ENCODE measurements at places on chromosomes 4 and X.

DNA sequence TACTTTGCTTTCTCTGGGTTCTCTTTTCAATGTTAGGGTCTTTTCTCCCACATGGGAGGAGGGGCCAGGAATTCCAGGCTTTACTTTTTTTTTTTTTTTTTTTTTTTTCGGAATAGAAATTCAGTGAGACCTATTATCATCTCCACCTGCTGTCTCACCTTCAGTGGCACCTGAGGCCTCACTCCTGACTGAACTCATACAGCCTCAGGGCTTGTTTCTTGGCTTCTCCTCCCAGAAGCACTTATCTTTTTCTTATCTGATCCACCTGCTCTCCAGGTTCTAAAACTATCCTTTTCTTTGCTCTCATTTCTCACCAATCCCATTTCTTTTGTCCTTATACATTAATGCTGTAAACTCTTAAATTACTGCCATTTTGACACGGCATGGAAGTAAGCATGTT is 117.3 kb upstream of the PPP3CA start:
- DNase-seq = no peak

- DNase-seq = no peak
Observed at GRCh38 chr4:118173956-118174725, 139.9 kb downstream of the NDST3 start.

DNA sequence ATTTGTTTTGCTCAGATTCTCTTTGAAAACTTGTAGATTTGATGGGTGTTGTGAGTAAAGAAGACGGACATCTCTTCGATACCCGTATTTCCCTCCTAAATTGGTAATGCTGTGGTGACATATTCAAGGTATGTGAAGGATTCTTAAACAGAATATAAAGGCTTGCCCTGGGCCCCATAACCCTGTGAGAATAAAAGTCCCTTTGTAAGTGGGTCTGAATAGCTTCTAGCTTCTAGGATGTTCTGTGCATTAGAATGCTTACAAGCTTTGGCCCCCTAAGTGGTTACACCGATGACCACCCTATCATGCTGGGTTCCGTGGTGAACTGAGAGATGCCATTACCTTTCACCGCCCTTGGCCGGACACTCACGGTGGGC is 574 bp upstream of the MOB1B start:
- DNase-seq = no peak

- no peak for DNase-seq
Observed at GRCh38 chrX:55008571-55009358, 8.6 kb downstream of the APEX2 start.

DNA sequence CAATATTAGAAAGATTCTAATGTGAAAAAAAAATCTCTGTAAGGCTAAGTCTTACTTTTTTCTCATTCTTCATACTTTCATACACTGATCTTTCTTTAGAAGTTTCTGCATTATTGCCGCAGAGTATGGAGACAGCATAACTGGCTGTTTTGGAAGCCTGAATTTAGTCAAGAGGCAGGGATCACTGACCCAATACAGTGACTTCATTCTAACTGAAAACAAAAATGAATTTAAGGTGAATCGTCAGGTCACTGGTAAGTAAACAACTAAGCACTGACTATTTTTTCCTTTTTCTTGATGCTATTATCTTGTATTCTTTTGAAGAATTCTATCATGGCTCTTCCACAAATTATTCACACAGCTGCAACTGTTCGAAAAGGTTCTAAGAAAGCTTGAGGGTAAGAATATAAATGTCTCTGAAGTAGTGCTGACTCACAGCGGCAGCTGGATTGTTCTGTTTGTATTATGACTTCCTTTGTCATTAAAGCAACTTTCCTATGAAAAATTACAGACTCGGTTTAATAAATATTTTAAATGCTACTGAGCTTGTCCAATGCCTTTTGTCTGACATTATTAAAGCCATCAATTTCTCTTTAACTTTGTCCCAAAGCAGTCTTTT is 609.3 kb downstream of the FSTL5 start:
- no peak for DNase-seq

DNA sequence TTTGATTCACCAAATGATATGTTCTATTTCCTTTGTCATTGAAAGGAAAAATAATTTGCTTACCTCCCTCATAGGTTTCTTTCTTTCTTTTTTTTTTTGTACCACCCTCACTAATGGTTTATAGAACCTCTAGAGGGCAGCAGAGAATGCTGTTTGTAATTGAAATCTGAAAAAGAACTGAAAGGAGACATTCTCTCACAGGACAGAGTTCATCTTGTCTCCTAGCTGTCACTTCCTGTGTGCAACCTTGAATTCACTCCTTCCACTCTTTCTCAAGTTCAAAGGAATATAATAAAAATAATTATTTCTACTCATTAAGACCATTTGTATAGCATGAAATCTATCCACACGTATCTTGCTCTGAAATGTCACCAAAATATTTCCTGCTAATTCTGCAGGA is 51.0 kb downstream of the GUCY1B1 start:
- DNase-seq = no peak

DNA sequence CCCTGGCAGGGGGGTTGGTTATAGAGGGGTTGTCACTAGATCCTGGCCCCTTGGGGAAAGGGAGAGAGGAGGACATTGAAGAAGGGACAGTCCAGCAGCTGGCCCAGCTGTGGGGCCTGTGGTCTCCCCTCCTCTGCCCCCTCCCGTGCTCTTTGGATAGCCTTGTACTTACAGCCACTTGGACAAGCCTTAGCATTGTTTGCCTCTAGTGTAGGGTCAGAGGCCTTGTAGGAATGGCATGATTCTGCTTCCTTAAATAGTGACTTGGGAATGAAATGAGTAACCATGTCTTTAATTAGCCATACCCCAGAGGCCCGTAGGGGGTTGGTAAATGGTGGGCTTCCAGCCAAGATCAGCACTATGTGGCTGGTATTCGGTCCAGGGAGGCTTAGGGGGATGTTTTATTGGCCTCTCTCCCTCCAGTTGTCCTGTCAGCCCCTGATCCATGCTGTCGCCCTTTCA is 230.6 kb downstream of the PTTG2 start:
- no peak for DNase-seq

DNA sequence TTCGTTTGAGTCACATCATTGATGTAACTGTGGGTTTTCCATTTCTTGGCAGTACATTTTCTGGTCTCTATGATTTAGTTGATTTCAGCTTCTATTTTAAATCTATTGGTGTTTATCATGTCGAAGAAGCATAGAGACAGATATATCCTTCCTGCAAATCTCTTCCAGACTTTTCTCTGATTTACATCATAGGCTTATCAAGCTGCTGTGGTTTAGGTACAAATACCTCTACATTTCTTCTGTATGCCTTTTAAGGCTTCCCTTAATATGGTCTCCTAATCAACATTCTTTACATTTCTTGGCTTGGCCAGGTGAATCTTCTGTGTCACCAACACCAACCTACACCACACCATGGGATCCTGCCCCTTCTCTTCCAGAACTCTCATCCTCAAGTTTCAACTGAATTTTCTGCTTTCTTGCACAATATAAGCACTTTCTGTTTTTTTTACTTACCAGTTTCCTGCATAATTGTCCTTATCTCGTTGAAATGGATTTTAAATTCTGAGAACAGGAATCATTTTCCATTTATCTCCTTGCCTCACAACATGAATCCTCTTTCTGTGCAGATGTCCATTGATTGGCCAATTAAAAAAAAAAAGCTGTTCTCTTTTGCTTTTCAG is 626.9 kb downstream of the ANKRD50 start:
- DNase-seq = no peak

GRCh38 chr4:8917868-8918783 is 46.5 kb upstream of the HMX1 start:
- DNase-seq = no peak

GRCh38 chr4:54315561-54316538 is 86.8 kb downstream of the PDGFRA start:
- no peak for DNase-seq

DNA sequence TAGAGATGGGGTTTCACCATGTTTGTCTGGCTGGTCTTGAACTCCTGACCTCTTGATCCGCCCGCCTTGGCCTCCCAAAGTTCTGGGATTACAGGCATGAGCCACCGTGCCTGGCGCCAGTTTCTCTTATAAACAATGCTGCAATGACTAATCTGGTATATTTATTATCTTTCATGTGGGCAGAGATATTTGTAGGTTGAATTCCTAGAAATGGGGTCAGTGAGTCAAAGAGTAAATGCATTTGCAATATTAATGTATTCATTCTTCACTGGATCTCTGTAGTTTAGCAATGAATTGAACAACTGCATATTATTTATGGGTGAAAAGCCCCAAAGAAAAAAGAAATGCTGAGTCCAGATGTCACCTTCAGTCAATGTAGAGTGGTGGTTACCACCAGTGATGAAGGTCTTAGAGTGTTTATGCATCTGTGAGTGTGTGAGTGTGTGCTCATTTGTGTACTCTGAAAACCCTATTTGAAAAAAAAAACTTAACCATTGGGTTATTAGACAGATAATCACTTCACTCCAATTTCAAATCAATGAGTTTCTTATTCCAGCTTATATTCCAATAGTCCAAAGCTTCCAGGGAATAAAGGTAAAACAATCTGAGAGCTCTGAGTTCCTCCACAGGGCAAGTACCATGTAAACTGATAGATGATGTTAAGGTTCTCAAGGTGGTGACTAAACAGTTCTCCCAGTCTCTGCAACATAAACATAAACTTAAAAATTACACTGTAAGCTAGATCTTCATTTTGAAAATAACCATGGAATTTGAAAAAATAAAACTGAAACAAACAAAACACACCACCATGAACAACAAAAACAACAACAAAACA is 22.6 kb upstream of the CD38 start:
- no peak for DNase-seq

GRCh38 chr4:67700116-67700737 is 728 bp downstream of the UBA6 start:
- DNase-seq = no peak

DNA sequence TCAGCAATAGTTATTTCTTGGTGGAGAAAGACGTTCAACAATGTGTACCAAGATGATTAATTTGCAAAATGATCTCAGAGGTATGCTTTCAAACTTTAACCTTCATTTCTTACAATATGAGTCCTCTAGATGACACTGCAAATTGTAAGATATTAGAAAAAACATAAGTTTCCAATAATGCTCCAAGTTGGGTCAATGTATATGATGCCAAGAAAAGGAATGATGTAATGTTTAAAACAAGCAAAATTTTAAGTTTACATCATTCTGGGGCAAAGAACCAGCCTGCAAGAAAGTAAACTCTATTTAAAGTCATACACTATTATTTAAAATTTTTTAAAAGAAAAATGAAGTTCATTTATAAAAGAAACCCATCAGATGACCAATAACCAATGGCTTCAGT is 56.1 kb downstream of the PRSS12 start:
- DNase-seq = no peak

DNA sequence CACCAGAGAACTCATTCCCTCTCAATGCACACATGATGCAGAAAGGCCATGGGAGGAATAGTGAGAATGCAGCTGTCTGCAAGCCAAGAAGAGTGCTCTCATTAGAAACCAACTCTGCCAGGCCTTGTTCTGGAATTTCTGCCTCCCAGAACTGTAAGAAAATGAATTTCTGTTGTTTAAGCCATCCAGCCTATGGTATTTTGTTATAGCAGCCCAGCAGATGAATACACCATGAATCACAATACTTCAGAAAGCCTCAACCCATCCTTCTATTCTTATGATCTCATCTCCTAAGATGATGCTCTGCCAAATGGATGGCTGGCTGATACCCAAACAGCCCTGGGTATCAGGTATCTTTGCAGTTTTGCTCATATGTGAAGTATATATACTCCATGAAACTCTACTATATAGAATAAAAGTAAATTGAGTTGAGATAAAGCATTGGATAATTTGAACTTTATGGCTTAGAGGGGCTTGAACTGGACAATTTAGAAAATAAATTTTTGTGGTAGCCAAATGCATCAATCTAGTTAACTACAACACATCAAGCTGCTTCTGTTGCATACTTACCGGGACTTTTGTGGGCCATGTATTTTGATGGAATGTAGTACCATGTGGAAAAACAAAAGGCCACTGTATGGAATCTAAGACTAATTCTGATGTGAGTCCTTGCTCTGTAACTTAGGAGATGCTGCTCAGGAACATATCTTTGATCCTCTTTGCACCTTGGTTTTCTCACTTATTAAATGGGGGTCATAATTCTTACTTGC is 245.9 kb downstream of the HS3ST1 start:
- DNase-seq = no peak

- no peak for DNase-seq
Observed at GRCh38 chr4:126530996-126531585, 1101.7 kb upstream of the INTU start.

DNA sequence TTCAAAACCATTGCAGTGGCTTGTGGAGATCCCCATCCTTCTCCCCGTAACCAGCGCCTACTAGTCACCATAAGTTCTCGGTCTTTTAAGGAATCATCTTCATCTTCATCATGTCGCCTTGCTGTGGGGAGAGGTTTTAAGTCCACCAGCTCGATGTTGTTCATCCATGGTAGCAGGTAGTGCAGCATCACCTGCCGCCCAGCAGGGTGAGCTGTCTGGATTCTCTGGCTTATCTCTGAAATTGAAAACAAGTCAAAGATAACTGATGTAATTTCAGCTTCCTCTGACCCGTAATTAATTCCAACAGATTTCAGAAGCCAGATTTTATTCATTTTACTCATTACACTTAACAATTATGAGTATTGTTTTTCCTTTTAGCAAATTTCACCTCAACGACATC is 67.4 kb downstream of the ZAR1 start:
- DNase-seq = no peak

DNA sequence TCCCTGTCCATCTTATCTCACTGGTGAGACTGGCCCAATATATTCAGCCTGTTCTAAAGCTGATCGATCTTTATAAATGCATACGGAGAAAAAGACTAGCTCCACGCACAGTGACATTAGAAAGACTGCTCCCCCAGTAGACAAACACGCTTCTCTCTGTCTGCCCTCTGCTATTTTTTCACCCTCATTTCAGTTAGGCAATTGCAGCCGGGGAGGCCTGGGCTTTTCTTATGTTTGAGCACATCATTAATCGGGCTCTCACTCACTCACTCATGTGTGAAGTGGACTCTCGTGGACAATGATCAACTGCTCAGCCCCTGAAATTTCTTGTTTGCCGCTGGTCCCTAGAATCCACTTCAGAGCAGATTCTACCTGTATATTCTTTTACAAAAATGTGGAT is 824.7 kb upstream of the TENM3 start:
- no peak for DNase-seq

DNA sequence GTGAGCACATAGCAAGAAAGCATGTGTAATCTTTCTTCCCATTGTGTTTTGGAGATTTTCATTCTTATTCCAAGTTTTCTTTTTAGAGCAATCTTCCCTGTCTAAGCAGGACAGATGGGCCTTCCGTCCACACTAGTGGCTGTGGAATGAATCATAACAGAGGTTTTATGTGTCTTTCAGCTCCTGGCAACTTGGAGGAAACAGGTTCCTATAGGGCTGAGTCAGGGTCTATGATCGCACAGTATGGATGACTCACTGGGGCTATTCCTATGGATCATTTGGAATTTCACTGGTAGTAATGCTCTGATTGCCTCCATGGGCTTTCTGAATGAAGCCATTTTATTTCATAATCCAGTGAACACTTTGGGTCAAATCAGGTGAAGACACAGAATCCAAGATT is 51.8 kb upstream of the CBLL2 start:
- no peak for DNase-seq
